ENCODE measurements at places on chromosomes 5 and 9.

GRCh38 chr9:122332083-122332482 lies 38.7 kb upstream of the PTGS1 start:
- no peak for DNase-seq

GRCh38 chr5:6456766-6457370 lies 8.2 kb downstream of the UBE2QL1 start:
- no peak for DNase-seq

DNA sequence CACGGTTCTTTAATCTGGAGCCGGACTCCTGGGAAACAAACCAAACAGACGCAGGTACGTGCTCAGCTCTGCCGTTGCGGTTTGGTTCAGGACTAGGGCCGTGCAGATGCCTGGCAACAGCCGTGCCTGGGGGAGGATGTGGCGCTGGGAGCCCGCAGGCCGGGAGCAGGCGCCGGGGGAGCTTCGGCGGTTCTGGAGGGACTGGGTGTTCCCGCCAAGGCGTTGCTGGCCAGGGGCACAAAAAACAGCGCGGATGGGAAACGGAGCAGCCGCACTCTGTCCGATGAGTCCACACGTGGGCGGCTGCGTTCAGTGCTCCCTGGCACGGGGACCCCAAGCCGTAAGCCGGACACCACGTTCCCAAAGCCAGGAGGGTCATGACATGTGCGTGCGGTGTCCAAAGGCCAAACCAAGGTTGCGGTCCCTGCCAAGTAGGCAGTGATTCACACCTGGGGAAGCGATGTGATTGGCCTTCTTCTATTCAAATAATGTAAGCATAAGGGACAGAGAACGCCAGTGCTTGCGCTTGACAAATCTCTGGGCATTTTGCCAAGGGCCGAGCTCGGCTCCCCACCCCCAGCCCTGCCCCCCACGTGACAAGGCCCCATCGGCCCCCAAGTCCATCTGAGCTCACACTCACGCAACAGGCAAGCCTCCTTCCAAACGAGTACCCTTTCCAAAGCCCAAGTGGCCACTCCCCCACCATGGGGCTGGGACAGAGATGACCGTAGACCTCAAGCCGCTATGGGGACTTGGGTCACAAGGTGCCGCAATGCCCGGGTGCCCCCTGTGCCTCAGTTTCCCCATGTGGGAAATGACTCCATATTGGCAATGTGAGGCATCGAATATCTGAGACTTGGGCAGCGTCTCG lies 49.7 kb upstream of the NKD2 start:
- no peak for DNase-seq

DNA sequence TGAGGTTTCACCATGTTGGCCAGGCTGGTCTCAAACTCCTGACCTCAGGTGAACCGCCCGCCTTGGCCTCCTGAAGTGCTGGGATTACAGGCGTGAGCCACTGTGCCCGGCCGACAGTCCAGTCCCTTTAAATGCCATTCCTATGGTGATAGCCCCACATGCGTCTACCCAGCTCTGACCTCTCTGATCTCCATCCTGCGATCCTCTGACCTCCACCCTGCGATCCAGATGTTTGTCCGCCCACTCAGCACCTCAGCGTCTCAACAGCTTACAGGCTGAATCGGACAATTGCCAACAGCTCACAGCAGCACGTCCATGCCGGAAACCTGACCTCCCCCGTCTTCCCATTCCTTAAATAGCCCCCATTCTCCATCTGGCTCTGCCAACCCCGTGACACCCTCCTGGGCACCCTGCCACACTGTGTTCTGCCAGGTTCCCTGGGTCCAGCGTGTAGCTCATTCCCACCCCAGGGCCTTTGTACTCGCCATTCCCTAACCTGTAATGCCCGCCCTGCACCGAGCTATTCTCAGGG lies 44.0 kb upstream of the RNU6ATAC start:
- DNase-seq: no peak

DNA sequence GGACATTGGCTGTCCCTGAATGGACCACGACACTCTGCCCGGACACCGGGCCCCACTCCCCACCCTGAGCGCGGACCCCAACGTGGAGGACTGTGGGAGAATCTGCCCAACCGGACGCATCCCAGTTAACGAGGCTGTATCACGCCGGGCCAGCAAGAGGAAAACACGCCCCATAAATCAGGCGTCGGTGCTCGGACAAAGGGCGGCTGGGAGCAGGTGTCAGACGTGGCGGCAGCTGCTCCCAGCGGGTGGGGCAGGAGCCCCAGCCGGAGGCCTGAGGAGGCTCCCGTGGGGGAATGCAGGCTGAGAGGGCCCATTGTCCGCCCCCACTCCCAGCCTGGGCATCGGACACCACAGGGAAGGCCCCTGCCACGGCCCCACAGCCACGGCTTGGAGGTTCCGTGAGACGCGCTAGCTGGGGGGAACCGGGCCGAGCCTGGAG lies 19.2 kb downstream of the NOTCH1 start:
- no peak for DNase-seq

DNA sequence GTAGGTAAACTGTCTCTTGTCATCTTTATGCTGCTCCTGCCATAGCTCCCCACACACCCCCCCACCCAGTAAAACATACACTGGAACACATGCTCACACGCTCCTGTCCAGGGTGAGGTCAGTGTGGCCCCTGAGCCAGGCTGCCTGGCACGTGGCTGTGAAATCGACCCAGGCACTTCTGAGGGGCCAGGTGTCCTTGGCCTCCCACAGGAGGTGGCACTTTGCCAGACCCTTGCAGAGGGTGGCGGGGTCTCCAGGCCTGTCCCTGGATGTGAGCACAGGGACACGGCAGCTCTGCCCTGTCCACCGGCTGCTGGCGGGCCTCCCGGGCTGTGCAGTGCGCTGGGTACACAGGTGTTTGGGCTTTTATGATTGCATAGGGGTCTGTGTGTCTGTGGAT lies 10.0 kb upstream of the CRB2 start:
- no peak for DNase-seq

DNA sequence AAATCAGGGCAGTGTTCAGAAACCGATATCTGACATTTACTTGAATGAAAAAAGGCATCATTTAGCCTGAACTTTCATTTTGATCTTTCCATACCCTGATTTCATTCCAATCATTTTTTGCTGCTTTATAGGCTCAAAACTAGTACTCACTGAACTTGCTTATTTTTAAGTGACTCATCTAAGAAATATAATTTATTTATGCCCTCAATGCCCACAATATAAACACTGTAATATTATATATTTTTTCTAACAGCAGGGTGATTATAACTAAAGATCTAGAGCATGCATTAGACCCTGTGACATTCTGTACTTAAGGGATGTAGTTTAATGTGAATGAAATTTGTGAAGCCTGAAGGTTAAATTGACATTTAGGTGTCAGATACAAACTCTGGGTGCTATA lies 446.1 kb upstream of the CDH10 start:
- DNase-seq: no peak

- no peak for DNase-seq
Measured at GRCh38 chr9:14245901-14246525, 67.9 kb downstream of the NFIB start.

DNA sequence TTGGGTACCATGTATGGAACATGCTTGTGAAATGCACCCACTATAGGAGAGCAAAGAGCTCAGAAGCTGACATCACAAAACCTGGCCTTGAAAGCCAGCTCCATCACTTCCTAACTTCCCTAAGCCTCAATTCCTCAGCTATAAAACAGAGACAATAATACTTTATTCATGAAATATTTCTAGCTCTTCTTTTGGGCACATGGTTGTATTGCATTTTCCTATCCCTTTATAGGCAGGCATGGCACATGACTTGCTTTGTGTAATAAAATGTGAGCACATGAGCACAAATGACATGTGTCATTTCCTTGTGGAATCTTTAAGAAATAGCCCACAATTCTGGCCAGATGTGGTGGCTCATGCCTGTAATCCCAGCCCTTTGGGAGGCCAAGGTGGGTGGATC lies 18.5 kb downstream of the ZNF366 start:
- no peak for DNase-seq

GRCh38 chr5:57711471-57711870 lies 228.9 kb upstream of the ACTBL2 start:
- DNase-seq: no peak

DNA sequence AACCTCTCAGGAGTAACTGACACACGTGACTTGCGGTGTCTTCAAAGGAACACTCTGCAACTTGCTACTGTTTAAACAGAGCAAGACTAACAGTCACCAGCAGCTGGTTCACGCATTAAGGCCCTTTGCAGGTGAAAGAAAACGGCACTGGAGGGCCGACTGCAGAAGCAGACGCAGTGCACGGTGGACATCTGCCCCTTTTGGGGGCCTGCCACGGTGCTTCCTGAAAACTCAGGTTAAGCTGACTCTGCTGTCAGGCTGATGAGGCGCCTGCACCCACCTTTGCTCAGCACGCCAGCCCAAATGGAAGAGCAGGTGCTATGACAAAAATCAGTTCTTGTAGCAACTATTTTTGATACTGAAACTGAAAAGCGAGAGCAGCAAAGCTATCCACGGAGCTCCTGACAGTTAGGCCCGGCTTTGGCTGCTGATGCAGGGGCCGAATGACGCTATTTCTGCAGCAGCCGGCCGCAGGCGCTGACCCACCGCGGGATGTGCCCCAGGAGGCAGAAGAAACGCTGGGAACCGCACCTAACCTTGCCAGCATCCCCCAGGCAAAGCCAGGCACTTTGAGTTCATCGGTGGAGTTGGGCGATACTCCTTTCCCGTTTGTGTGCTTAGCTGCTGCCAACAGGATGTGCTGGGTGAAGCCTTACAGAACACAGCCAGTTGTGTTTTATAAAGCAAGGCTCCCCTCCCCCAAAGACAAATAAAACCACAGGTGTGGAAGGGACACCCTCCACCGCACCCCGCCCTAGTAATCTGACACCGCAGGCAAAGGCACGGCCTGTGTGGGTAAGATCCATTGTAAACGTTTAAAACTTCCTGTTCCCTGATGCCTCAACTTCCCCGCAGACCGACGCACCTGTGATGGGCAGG lies 21.1 kb upstream of the TERT start:
- peak; percentile 90 for DNase-seq

DNA sequence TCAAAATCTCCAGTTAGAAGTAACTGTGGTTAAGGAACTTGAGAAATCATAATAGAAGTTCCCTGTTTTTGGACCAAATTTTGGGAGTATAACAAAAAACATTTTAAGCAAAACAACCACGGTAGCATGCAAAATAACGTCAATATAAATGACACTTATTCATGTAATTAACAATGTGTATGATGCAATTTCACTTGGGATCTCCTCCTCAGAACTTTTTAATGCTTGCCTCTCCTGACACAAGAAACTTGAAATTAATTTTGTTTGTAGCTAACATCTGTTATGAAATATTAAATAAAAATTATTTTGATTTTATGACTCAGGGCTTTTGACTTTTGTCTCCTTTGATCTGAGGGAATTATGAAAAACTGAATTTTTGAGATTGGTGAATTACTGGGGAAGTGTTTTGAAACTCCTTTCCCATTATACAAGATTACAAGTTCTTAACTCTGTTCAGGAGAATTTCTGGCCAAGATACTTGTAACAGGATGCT lies 149.7 kb downstream of the ATP10B start:
- DNase-seq: no peak

All from activated CD4-positive, alpha-beta T cell treated with anti-CD3 and anti-CD28 coated beads, Interleukin-10, Interleukin-2, amounts not matched to agents 100 ng/mL and 50 ng/mL, durations not matched to agents 16 hours and 8 hours (primary cell).